Effector memory CD8-positive, alpha-beta T cell (primary cell): ENCODE measurements at places on chromosomes 12 and 14.

DNA sequence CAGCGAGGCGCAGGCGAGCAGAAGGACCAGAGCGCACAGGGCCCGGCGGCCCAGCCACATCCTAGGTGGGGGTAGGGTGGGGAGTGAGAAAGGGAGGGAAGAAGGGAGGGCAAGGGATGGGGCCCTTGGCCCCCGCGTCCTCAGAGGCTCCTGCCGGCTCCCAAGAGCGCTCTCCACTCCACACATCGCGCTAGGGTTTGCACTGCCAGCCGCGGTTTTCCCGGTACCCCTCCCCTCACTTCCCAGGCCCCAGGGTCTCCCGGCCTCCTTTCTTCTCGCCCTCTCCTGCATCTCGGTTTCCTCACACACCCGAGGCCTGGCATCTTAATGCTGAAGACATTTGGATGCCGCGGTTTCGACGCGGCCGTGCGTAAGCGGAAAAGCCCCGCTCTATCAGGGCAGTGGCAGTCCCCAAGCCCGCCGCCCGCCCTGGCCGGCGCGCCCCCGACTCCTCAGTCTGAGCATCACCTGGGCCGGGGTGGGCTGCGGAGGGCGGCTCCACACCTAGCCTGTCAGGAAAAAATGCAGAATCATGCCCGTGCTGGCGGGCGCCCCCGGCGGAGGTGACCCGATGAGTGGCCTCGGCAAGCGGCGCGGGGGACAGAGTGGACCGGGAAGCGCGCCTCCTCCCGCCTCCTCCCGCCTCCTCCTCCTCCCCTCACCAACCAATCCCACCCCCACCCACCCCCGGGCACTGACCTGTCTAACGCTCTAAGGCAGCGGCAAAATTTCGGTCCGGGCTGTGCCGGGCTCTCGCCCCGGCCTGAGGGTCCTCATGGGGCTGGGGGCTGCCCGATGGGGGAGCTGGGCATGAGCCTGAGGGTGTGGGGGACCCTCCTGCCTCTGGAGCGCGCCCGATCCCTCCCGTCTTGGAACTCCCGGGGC, 686 bp downstream of the B4GALNT1 start:
- no peak for DNase-seq

GRCh38 chr12:124851342-124851741, 12.3 kb downstream of the SCARB1 start:
- no peak for DNase-seq

GRCh38 chr14:99590746-99591555, 13.1 kb downstream of the CCDC85C start:
- no peak for DNase-seq

- DNase-seq, result no peak
These were observed 403.3 kb upstream of the PRICKLE1 start for GRCh38 chr12:42992826-42993225.
